ENCODE measurements at places on chromosomes 3 and 15.

GRCh38 chr3:146148468-146148931 is 12.5 kb downstream of the PLOD2 start:
- DNase-seq, result no peak

GRCh38 chr3:62928256-62928655 is 53.0 kb upstream of the CADPS start:
- no peak for DNase-seq

GRCh38 chr3:64223791-64224745 is 1.2 kb downstream of the PRICKLE2 start:
- no peak for DNase-seq

DNA sequence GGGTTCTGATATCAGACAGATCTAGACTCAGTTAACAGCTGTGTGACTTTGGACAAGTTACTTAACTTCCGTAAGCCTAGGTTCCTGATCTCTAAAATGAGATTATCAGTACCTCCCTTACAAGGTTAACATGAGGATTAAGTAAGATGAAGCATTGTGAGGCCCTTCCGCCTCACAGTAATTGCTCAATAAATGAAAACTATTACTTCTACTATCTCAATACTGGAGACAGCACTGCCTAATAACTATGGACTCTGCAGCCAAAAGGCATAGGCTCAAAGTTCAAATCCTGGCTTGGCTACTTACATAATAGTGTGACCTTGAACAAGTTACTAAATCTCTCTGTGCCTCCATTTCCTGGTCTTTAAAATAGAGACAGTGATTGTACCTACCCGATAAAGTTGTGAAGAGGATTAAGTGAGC is 82.0 kb upstream of the ATP11B start:
- DNase-seq, result no peak

GRCh38 chr3:184255291-184256039 is 5.9 kb downstream of the CAMK2N2 start:
- no peak for DNase-seq

DNA sequence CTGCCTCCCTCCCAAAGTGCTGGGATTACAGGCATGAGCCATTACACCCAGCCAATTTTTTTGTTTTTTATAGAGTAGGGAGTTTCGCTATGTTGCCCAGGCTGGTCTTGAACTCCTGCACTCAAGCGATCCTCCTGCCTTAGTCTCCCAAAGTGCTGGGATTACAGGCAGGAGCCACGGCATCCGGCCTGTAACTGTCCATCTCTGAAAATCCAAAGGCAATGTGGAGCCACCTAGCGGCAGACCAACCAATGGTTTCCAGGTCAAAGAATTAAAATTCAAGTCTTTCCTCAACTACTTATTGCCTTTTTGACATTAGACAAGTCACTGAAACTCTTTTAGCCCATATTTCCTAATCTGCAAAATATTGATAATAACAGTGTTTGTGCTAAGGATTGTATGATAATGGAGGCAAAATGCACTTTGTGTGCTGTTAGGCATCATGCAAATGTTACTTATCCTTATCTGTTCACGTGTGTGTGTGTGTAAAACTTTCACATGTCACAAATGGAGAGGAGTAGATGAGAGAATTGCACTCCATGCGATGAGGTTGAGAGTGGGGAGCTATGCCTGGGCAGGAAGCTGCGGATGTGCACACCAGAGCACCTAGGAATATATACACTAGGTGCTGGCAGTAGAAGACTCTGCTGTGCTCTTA is 48.7 kb downstream of the COL8A1 start:
- DNase-seq, result peak; percentile 2

DNA sequence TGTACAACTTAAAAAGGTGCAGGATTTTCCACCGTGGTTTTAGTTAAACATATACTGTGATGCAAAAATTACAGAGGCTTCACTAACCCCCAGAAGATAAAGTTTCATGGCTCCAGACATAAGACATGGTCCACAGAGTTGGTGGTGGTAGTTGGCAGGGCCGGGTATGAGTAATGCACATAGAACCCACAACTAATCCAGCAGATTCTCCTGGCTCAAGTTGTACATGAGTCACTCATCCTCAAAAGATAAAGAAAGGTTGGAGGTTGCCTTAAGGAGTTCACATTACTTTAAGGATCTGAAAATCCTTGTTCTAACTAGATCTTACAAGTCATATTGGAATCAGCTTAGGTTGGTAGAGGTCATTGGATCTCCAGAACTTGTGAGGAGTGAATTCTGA is 98.3 kb upstream of the ZBTB20 start:
- no peak for DNase-seq

GRCh38 chr3:14631687-14632441 is 19.7 kb upstream of the CCDC174 start:
- DNase-seq, result no peak

GRCh38 chr3:190266913-190267290 is 55.3 kb downstream of the CLDN1 start:
- DNase-seq, result no peak

DNA sequence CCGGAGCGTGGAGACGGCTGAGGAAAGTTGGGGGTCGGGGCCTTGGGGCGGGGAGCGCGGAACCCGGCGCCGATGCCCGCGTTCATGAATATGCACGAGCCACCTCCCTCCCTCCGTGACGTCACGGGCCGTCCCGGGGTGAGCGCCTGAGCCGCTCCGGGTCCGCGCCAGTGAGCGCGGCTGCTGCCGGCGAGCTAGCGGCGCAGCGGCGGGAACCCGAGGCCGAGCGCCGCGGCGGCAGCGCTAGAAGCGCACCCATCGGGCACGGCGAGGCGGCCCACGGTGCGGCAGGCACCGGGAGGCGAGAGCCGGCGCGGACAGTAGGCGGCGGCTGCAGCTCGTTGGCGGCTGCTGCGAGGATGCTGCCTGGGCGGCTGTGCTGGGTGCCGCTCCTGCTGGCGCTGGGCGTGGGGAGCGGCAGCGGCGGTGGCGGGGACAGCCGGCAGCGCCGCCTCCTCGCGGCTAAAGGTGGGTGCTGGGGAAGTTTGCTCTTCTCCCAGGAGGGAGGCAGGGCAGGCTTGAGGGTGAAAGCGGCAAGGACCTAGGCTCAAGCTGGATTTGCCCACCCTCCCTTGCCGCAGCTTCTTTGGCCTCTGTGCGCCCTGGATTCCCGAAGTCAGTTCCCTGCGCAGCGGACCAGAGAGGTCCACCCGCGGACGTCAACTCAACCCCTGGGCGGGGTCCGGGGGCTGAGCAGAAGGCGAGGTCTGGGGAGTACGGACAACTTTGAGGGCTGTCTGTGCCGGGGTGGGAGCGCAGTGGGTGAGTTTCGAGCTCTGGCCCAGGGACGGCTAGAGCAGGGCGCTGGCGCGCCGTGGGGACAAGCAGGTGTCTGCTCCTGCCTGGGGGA is at the start of gene CLSTN2:
Gene CLSTN2 (plus strand): TSS at position 170 of the 850 bp plus-strand sequence.
- peak; percentile 76 for DNase-seq

GRCh38 chr15:76150971-76151598 is 91.3 kb downstream of the TMEM266 start:
- no peak for DNase-seq

DNA sequence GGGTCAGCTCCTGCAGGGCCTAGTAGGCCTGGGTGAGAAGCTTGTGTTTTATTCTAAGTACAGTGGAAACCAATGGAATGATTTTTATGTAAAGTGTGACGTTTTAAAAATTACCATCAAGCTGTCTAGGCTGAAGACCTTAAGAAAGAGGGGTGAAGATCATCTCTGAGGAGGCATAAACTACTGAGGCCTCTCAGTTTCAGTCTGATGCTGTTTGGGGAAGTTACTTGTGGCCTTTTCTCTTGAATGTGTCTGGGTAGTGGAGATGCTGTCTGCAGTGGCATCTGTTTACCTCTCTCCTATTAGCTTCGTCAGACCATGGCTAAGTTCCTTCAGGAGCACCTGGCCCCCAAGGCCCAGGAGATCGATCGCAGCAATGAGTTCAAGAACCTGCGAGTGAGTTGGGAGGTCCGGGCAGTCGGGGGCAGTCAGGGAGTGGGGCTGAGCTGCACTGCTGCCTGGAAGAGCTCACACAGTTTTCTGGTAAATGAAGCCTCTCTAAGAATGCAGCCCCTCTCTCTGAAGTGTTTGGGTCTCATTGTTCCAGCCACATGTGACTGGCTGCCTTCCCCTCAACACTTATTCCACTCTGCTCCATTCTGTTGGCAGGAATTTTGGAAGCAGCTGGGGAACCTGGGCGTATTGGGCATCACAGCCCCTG is 1.9 kb downstream of the IVD start:
- DNase-seq, result no peak

GRCh38 chr3:156323466-156323865 is 203.1 kb downstream of the KCNAB1 start:
- DNase-seq, result no peak

- DNase-seq, result no peak
Measured at GRCh38 chr3:15714448-15714847, 83.3 kb downstream of the ANKRD28 start.

- no peak for DNase-seq
Measured at GRCh38 chr15:79086814-79087213, 3.8 kb downstream of the RASGRF1 start.

DNA sequence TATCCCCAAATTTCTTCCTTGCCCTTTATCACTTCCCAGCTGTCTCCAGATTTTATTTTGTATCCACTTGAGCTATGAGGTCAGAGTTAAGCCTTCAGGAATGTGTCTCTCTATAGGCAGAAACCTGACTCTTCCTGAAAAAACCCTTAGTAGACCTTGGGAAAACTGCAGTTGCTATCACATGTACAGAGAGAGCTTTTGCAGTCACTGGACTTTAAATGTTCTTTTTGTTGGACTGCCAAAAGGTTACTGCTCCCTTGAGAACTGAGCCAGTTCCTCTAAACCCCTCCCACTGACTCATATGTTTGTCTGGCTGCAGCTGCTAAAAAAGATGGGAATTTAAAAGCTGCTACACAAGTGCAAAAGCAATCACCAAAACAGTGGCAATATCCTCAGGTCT is 169.1 kb upstream of the CCDC54 start:
- no peak for DNase-seq

GRCh38 chr3:187188931-187189330 is 8.4 kb upstream of the RTP1 start:
- no peak for DNase-seq

GRCh38 chr15:32739522-32740063 is 21.8 kb downstream of the GREM1 start:
- DNase-seq, result no peak

DNA sequence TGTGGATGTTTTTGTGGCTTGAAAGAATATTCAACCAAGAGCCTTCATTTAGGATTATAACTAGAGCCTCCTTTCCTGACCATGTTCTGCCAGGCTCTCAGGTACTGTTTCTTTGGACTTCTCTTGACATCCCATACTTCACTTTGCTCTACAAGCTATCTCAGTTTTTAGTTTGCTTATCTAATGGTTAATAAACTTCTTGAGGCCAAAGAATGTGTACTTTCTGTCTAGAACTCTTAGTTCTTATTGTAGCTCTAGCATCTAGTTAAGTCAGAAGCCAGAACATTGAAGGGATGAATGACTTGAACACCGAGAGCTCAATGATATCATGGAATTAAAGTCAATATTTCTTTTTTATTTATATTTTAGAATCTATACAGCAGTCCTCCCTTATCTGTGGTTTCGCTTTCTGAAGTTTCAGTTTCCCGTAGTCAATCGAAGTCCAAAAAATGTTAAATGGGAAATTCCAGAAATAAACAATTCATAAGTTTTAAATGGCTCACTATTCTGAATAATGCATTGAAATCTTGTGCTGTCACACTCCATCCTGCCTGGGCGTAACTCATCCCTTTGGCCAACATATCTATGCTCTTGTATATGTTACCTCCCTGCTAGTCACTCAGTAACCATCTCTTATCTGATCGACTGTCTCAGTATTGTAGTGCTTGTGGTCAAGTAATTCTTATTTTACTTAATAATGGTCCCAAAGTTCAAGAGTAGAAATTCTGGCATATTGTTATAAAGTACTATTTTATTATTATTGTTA is 368.6 kb upstream of the RBMS3 start:
- DNase-seq, result no peak

- DNase-seq, result no peak
Measured at GRCh38 chr3:31962801-31963205, 18.3 kb downstream of the OSBPL10 start.

DNA sequence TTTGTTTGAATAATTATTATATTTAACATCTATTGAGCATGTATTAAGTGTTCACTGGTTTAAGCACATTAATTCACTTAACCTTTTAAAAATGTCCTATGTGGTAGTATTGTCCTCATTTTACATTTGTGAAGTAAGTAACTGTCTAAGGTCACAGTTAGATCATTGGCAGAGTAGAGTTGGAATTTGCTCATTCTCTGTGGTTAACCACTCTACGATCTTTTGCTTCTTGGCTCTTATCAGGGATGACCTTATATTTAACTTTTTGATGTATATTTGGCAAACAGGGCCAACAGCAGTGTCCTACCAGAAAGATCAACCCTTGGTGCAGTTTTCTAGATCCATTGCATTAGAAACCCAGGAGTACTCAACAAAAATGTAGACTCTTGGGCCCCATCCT is 34.0 kb downstream of the PXK start:
- DNase-seq, result no peak

DNA sequence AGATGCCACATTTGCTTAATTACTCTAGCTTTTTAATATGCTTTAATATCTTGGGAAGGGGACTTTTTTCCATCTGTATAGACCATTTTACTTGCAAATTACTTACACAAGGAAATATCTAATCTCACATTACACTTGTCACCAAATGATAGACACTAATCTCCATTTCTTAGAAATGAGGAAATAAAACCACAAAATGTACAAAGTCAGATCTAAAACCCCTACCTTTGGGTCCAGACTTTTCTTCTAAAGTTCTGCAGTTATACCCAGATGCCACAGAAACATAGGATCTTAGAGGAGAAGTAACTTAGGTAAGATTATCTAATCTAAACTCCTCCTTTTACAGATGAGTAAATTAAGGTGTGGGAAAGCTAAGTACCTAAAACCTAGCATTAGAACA is 44.3 kb downstream of the CD200R1L start:
- DNase-seq, result no peak

- no peak for DNase-seq
Measured at GRCh38 chr15:51062736-51063135, 32.0 kb downstream of the TNFAIP8L3 start.

GRCh38 chr3:129575997-129576384 is 30.5 kb downstream of the PLXND1 start:
- no peak for DNase-seq

- DNase-seq, result no peak
Measured at GRCh38 chr15:73684581-73685455, 635 bp downstream of the CD276 start.

DNA sequence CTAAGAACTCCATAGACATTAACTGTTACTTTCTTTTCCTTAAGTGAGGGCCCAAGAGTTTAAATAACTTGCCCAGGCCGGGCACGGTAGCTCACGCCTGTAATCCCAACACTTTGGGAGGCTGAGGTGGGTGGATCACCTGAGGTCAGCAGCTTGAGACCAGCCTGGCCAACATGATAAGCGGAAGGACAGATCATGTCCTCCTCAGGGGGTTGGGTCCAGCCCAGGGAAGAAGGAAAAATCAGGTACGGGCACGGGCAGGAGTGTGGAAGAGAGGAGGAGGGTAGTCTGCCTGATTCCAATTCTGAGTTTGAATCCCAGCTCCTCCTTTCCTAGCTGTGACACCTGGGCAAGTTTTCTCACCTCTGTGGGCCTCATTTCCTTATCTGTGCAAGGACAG is 118.8 kb downstream of the ANP32A start:
- DNase-seq, result no peak

GRCh38 chr3:52404391-52404790 is 40.5 kb downstream of the SEMA3G start:
- DNase-seq, result no peak

Measured in NCI-H2107 (cell line).